ENCODE measurements at places on chromosomes 16 and 17.

- DNase-seq, result no peak
These were observed 103.8 kb downstream of the TRIM37 start for GRCh38 chr17:59002848-59003247.

DNA sequence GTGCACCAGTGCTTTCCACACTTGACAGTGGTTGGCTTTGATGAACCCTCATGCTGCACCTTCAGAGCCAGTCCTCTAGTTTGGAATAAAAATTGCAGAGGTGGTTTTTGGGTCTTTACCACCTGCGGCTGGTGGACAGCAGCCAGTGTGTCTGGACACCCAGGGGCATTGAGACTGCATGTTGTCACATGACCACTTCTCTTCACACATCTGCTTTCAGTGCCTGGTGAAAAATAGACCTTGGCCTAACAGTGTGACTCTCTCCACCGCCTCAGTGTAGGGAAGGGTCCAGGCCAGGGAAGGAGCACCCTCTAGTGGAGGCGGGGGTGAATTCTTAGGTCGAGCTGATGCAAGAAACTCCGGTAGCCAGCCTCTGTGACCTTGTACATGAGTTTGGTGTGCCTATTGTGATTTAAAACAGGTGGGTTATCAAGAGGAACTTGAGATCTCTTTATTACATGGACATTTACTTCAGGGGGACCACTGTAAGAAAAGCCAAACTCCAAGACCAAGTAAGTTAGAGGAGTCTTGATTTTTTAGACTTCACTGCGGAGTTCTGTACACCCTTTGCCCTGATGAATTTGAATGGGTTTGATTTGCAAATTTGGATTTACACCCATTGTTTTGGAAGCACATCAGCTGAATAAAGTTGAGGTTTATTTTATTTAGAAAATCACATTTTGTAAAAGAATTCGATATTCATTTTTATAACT lies 17.9 kb downstream of the GOSR2 start:
- peak; percentile 20 for DNase-seq

DNA sequence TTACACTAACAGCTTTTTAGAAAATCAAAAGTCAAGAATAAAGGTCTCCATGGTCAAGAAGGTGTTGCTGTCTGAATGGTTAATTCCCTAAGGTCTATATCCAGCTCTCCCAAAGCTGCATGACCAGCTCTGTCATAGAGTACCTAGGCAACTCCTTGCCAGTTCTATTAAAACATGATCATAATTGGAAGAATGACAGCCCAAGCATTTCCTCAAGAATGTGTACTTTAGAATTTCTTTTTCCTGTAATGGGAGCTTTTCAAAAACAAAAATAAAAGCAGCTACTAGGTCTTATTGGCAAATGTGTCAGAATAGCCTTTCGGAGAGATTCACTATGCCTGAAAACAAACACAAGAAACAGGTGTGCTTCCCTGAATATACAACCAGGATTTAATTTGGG lies 7.9 kb downstream of the SPOP start:
- no peak for DNase-seq

GRCh38 chr17:59284317-59284716 lies 47.1 kb upstream of the YPEL2 start:
- no peak for DNase-seq

- no peak for DNase-seq
These were observed 73.4 kb upstream of the TNRC6C start for GRCh38 chr17:77884967-77885641.

- DNase-seq, result no peak
These were observed 3.3 kb downstream of the DDX5 start for GRCh38 chr17:64502809-64503208.

DNA sequence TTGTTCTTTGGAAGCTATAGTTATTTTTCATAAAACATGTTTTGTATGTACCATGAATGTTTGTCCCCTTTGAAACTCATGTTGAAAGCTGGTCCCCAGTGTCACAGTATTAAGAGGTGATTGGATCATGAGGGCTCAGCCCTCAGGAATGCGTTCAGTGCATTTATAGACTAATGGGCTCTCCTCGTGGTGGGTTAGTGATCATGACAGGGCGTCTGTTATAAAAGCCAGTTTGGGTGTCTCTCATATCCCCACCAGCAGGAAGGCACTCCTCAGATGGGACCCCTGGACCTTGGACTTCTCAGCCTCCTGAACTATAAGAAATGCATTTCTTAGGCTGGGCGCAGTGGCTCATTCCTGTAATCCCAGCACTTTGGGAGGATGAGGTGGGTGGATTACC lies 10.4 kb downstream of the BANP start:
- DNase-seq, result no peak

DNA sequence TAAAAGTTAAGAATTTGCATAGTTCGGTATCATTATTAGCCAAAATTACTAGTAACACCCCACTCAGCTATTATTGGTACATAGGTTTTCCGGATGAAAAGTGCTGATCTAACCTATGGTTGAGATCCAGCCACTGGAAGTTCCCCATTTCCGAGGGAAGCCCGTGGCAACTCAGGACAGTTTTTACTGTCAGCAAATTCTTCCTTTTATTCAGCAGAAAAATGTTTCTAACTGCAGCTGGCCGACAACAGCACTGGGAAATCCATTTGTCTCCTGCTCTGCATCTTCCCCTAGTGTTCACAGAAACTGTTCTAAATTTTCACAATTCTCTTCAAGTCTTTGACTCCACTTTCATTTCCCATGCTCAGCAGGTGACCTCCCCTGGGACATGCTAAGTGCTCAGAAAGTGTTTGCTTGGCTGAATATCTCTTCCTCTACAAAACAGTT lies 15.5 kb upstream of the MMD start:
- DNase-seq, result no peak

- no peak for DNase-seq
These were observed 4.9 kb downstream of the POLG2 start for GRCh38 chr17:64491994-64492393.

- no peak for DNase-seq
These were observed 1259.0 kb upstream of the GOT2 start for GRCh38 chr16:59993101-59993500.

GRCh38 chr16:64997121-64997520 lies 124.7 kb downstream of the CDH11 start:
- no peak for DNase-seq

GRCh38 chr17:3893003-3893719 lies at the start of gene CAMKK1:
TSS of gene CAMKK1 (minus strand) at chr17:3893053. CDS start at chr17:3885687, 7,366 bp downstream.
- DNase-seq, result peak; percentile 77

DNA sequence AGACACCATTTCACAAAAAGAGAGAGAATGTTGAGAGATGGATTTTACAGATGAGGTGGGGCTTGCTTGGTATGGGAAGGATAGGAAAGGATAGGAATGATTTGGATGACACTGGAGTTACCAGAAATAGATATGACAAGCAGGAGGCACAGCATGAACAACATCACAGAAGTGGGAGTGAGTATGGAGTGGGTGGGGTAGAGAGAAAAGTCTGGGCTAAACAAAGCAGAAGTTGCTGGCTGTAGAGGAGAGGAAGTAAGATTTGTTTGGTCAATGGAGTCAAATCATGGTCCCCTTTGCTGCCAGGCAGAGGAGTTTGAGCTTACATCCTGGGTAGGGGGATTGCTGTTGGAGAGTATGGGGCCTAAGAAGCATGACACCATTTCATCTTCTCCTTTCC lies 101.7 kb downstream of the VAT1L start:
- DNase-seq, result no peak

DNA sequence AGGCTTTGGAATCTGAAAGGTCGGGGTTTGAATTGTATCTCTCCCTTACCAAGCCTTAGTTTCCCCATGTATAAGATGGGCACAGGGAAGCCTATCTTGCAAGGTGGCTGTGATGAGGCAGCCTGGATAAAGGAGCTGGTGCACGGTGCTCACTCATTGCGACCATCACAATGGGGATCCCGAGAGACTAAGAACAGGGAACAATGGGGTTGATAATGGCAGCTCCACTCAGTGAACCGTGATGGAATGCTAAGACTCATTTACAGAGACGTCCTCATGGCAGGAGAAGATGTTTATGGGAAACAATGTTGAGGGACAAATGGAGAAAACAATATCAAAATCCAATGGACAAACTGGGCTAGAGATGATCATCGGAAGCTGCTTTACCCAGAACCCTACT lies 81.8 kb downstream of the SPACA3 start:
- no peak for DNase-seq

- DNase-seq, result no peak
These were observed 14.7 kb downstream of the OSBPL7 start for GRCh38 chr17:47806913-47807255.

All from stimulated activated CD8-positive, alpha-beta memory T cell treated with anti-CD3 and anti-CD28 coated beads, Interleukin-4, amount 100 ng/mL, for 1 hour (primary cell).